ENCODE measurements at places on chromosomes 12 and 14.

DNA sequence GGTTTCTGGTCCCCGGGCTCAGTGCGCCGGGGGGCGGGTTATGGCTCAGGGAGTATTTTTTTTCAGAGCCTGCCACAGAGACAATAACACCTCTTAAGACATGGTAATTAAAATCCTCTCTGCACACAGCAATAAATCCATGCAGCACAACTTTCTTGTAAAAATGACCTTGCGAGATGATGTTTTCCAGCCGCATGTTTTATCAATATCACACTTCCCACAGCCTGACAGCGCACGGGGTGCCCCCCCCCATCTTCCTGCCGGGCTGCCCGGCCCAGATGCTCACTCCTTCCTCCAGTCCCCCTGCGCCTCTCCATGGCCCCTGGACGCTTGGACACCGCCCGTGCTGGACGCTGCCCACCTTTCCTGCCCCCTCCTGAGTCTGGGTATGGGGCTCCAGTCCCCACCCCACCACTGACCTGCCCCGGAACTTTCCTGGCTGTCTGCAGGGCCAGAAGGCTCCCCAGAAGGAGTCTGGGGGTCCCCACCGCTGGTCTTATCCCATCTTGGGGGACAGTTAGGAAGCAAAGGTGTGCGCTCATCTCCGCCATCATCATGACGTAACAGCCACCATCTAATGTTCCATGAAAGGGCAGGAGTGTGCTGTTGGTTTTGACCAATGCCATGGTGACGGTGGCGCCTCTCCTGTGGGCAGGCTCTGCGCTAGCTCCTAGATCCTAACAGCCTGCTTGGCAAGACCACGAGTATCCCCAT, 182.9 kb downstream of the KIF26A start:
- no peak for DNase-seq

- DNase-seq = no peak
These were observed 10.1 kb downstream of the EIF5 start for GRCh38 chr14:103343905-103344797.

DNA sequence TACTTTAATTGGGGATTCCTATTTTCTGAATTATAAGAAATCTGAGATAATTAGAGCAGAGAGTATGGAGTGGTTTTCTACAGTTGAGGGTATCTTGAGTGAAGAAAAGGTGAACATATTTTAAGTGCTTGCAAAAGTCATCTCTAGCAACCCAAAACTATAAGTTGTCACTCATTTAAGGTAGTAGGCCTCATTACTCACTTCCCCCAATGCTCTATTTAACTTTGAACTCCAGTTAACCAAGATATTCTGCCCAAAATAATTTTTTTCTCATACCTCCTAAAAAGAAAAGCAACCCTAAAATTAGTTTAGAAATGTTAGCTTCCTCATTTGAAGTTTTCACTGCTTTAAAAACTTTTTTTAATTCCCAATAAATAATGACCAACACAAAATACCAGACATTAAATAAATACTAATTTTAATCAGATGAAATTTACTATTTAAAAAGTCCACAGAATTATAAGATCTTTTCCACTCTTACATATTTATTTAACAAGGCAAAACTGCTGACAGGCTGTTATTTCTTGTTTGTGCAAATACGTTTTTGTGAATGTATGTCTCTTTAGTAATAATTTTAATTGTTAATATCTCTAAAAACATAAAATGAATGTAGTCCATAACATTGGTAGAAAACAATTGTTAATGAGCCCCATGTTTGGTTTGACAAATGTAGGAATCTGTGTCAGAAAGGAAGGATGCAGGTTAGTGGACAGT, 47.8 kb downstream of the VRK1 start:
- no peak for DNase-seq

DNA sequence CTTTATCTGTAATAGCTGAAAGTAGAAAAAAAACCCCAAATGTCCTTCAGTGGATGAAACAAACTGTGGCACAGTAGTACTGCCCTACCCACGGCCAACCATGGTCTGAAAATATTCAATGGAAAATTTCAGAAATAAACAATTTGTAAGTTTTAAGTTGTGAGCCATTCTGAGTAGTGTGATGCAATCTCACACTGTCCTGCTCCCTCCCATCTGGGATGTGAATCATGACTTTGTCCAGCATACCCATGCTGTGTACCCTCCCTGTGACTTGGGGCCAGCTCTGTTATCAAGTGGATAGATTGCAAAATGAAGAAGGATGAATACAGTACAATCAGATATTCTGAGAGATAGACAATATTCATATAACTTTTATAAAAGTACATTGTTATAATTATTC, 106.2 kb downstream of the SMOC1 start:
- DNase-seq = no peak

- no peak for DNase-seq
These were observed 583.2 kb downstream of the ALG10 start for GRCh38 chr12:34605510-34605887.

- no peak for DNase-seq
These were observed 10.3 kb downstream of the PACS2 start for GRCh38 chr14:105324871-105325270.

- DNase-seq = no peak
These were observed 106.7 kb upstream of the MIS18BP1 start for GRCh38 chr14:45359746-45360145.

DNA sequence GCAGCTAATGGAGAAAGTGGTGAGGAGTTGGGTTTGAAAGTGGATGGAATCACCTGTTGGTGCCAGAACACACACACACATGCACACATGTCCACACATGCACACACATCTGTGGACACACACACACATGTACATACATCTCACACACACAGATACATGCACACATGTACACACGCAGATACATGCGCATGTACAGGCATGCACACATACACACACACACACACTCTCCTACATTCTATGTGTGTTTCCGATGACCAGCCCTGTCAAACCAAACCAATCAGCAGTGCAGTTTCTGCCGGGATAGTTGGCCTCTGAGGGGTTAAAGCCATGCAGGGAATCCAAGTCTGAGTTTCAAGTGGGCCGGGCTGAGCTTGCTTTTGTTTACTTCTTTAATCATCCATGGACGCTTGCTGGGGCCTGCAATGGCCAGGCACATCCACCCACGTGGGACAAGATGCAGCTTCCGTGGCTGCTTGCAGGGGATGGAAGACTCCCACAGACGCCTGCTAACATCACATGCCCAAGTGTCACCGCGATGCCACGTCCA, 52.5 kb downstream of the GALNT9 start:
- DNase-seq = no peak

- DNase-seq = no peak
These were observed 52.5 kb upstream of the PLEKHG7 start for GRCh38 chr12:92650228-92650822.

- no peak for DNase-seq
These were observed 8.8 kb downstream of the CPNE6 start for GRCh38 chr14:24080142-24080530.

DNA sequence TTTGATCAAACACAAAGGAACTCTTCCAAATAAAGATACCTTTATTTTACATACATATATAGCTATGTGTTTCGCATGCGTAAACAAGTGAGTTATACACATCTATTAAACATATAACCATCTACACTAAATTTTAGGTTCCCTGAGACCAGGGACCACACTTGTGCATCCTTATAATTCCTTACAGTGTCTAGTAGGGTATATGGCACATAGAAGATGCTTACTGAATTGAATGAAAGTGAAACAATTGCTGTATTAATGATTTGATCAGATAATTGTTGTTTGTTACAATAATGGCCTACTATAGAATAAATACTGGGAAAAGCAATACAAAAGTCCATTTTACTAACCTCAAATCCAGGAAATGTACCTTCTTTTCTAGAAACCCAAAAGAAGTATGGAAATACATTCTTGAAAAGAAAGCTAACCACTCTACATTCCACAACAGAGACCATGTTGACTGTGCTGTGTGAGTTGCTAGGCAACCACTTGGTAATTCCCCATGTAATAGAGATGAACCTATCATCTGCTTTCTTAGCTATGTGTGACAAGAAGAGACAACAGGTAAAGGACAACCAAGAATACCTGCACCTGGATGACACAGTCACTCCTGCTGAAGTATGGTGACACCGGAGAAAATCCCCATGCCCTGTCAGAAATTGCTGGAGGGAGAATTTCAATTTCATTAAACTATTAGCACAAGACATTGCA, 11.9 kb upstream of the CIPC start:
- no peak for DNase-seq

GRCh38 chr12:54039417-54040147, 6.7 kb downstream of the HOXC5 start:
- DNase-seq = no peak

GRCh38 chr14:82500222-82500621, 966.6 kb upstream of the SEL1L start:
- no peak for DNase-seq

GRCh38 chr12:63419154-63419553, 249.1 kb downstream of the DPY19L2 start:
- no peak for DNase-seq

- DNase-seq = no peak
These were observed 113.5 kb upstream of the VASH1 start for GRCh38 chr14:76647697-76648298.

DNA sequence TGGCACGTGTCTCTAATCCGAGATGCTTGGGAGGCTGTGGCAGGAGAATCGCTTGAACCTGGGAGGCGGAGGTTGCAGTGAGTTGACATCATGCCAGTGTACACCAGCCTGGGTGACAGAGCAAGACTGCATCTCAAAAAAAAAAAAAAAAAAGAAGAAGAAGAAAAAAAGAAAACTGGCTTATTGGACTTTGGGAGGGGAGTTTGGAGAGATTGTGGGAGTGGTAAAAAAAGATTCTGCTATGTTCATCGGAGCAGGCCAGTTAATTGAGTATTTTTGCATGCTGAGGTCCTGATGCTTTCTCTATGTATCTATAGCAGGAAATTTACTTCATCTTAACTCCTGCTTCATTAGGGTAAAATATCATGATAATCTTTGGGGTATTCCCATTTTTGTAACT, 11.6 kb downstream of the CNOT2 start:
- no peak for DNase-seq

GRCh38 chr12:117513353-117513752, 151.9 kb upstream of the NOS1 start:
- no peak for DNase-seq

- DNase-seq = no peak
These were observed 335.2 kb downstream of the BMP4 start for GRCh38 chr14:53621433-53621832.

GRCh38 chr12:1692895-1693610, 2.2 kb downstream of the ADIPOR2 start:
- no peak for DNase-seq

GRCh38 chr12:123051556-123051955, 71.1 kb downstream of the ARL6IP4 start:
- DNase-seq = no peak

DNA sequence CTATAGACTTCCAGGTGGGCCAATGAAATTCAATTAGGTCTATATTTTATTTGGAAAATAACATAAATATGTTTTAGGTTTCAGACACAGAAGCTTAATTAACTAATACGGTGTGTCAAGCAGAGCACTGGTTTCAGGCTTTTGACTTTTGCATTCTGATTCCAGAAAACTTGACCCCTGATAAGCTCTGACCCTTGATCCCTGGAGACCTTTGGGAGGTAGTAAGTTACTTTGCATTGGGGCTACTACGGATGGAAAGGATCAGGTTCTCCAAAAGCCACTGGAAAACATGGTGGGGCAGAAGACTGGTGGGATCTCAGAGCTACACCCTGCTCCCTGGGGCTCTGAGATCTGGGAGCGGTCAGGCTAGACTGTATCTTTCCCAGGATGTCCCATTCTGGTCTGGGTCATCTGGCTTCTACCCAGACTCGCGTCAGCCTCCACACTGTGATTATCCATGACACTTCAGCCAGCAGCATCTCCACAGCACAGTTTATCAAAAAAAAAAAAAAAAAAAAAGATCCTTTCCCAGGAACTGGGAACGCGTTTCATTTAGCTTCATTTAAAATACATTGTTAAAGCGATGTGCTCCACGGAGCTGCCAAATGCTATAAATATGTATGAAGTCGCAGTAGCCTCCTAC, 17.8 kb upstream of the EMP1 start:
- DNase-seq = no peak

DNA sequence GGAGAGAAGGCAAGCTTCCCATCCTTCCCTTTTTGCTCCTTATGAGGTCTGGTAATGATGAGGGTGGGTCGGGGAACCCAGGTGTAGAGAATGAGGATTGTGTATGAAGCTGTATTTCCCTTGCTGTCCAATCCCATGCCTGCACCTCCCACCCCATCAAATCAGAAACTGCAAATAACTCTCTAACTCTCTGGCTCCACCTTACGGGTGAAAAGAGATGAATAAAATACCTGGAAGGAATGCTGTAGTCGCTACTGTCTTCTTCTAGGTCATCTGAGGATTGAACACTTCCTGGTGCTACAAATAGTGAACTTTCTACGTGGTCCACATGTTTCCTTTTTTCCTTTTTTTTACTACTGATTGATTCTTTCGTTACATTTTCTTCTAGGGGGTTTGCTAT, 38.9 kb upstream of the DICER1 start:
- no peak for DNase-seq

- DNase-seq = no peak
These were observed 11.0 kb downstream of the OR6S1 start for GRCh38 chr14:20630340-20631022.

DNA sequence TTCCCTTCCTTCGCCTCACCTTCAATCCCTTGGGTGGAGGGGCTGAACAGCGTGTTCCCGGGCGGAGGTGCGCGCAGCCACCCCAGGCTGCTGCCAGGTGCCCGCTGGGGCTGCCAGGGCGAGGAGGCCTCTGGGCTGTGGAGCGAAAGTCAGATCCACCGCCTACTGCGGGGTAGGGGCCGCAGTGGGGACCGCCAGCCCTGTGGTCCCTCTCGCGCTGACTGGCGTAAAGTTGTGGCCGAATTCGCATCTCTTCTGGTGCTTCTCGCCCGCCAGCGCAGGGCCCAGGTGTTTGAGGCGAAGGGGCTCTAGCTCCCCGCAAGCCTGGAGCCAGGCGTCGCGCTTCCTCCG, 6.9 kb upstream of the HOXC4 start:
- DNase-seq = no peak

GRCh38 chr12:54601841-54602240, 13.4 kb upstream of the PPP1R1A start:
- DNase-seq = no peak

GRCh38 chr12:23006413-23006812, 381.4 kb downstream of the ETNK1 start:
- no peak for DNase-seq

GRCh38 chr12:9668161-9669018, 1.1 kb upstream of the CLEC2D start:
- DNase-seq = no peak

DNA sequence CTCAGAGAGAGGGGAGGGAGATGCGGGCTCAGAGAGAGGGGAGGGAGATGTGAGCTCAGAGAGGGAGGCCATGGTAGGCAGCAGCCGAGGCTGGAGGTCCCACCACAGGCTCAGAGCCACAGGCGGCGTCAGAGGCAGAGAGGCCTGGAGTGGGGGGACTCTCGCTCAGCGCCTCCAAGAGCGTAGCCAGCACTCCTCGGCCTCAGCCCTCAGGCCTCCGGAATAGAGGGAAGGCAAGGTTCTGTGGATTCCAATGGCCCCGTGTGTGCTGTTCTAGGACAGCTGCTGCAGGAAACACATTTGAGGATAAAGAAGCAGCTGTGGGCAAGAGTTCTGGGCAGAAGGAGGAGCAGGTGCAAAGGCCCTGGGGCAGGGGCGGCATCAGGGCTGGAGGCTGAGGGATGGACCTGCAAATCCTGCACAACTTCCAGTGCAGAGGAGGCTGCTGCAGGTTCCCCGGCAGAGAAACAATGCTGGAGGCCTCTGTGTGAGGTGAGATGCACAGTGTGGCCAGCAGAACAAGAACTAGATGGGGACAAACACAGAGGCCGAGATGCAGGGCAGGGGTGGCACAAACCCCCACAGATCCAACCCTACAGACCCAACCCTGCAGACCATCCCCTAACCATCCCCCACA, 59.1 kb upstream of the GALNT9 start:
- no peak for DNase-seq
